ENCODE measurements at places on chromosomes 16 and 17. TPM values are rescaled to one million over a fixed set of nuclear protein-coding genes. Genes with fewer than 3 reads are reported as not detected.

- DNase-seq = no peak
These were observed 448.6 kb downstream of the SHISA9 start for GRCh38 chr16:13350000-13350399.

DNA sequence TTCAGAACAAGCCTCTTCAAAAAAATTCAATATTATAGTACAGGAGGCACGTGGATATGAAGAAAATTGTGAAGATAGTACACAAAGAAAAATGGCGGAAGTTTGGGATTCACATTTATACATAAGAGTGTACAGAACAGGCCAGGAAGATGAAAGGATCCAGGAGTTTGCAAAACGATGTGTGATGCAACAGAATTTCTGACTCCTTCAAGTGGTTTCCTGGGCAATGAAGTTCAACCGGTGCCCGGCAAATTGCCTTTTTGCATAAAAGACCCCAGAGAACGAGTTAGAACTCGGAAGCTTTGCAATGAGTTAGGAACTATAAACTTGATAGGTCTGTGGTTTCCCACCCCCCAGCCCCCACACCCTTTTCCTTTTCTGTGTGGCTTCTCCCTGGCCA is 189.1 kb downstream of the SALL1 start:
- DNase-seq = peak; percentile 27

Gene PRSS53
- polyA plus RNA-seq = 0.58 TPM

DNA sequence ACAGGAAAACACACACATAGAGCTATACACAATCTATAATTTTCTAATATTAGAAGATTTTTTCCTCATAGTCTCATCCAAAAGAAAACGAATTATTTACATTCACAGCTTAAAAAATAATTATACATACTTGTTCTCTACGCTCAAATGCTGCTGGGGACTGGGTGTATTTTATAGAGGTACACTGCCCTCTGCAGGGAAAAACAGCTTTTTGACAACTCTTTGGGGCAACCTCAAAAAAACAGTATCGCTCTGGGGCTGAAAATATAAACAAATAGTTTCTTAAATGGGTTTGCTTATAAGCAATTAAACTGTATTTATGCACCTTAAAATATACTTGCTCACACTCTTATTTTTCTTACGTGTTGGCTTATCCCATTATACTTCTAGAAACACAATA is 261.8 kb upstream of the PSMD7 start:
- peak; percentile 68 for DNase-seq

DNA sequence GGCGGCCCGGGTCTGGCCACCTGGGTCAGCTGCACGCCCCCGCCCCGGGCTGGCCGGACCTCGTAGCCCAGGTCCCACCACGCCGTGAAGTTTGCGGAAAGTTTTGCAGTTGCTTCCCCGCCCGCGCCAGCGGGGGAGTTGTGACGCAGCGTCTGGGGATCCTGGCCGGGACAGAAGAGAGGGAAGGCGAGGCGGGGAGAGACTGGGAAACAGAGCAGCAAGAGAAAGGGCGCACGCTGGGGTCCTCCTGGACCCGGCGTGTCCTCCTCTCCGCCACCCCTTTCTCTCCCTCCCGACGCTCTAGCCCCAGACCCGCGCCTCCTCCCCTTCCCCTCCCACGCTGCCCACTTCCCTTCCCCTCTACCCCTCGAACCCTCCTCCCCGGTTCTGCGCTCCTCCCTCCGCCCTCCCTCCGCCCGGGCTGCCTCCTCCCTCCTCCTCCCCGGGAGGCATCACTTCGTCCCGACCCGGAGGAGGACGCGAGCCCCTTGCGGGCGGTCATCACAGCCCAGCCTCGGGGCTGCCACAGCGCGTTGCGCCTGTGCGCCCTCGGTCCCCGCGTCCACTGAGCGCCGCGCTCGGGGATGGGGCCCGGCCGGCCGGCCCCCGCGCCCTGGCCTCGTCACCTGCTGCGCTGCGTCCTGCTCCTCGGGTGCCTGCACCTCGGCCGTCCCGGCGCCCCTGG is at the start of gene MRC2:
Gene MRC2 (plus strand): TSS at position 452 of the 685 bp plus-strand sequence. CDS start 133 bp downstream, at position 585.
- DNase-seq = peak; percentile 55

Gene KLHL10
- not detected for polyA plus RNA-seq

GRCh38 chr16:10003486-10003885 is 178.7 kb downstream of the GRIN2A start:
- DNase-seq = peak; percentile 7

- DNase-seq = no peak
These were observed 27.6 kb upstream of the CCL1 start for GRCh38 chr17:34390649-34391048.

- no peak for DNase-seq
These were observed 52.5 kb upstream of the ALDH3A1 start for GRCh38 chr17:19800571-19800970.

- DNase-seq = peak; percentile 83
These were observed 37.7 kb upstream of the TOX3 start for GRCh38 chr16:52584354-52585320.

DNA sequence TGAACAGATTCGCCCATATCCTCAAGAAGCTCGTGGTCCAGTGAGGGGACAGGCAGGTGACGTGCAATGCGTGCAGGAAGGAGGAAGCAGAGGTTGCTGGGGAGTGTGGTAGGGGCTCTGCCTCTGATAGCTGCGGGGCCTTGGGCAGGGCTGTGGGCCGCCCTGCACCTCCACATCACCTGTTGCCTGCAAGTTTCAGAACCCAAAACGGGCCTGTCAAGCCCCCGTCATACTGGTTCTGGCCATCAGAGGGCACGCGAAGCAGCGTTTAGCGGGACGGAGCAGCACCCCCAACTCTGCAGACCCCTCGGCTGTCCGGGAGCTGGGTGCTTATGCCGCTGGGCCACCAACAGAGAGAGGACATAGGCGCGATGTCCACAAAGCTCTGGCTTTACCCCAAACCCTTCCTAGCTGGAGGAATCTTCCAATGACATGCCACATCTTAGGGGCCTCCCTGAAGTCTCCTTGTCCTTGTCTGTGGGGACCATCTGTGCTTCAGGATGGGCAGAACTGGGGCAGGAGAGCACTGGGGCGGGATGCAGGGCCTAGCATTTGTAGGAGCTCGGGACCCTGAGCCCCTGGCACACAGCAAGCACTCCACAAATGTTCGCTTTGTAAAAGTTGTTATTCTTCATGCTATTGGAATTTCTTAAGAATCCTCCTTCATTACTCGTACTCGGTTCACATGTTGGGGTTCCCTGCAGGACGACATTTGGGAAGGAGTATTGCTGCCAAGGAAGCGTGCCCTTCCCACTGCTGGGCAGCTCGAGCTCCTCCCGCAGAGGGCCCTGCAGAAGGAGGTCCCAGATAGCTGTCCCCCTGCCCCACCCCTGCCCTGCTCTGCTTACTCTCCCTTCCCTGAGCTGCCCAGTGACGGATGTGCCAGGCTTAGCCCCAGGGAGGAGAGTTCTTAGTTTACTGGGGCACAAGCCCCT is 64.3 kb downstream of the CNGB1 start:
- DNase-seq = peak; percentile 15

Gene SPNS2
- polyA plus RNA-seq = 17.9 TPM

- no peak for DNase-seq
These were observed 16.8 kb downstream of the GALNS start for GRCh38 chr16:88839745-88840599.

GRCh38 chr17:79441356-79442160 is 169.3 kb downstream of the RBFOX3 start:
- no peak for DNase-seq

GRCh38 chr17:62687997-62688396 is 60.5 kb downstream of the MRC2 start:
- DNase-seq = no peak

GRCh38 chr17:69898601-69899000 is 176.4 kb upstream of the KCNJ16 start:
- no peak for DNase-seq

- DNase-seq = no peak
These were observed 149.2 kb downstream of the MAF start for GRCh38 chr16:79451196-79451816.

Gene BANP
- 27.1 TPM for polyA plus RNA-seq

- DNase-seq = no peak
These were observed 129.8 kb downstream of the TANC2 start for GRCh38 chr17:63095879-63096278.

- no peak for DNase-seq
These were observed 57.3 kb upstream of the RPL38 start for GRCh38 chr17:74146196-74146595.

Gene SALL1
- polyA plus RNA-seq = 21.6 TPM

DNA sequence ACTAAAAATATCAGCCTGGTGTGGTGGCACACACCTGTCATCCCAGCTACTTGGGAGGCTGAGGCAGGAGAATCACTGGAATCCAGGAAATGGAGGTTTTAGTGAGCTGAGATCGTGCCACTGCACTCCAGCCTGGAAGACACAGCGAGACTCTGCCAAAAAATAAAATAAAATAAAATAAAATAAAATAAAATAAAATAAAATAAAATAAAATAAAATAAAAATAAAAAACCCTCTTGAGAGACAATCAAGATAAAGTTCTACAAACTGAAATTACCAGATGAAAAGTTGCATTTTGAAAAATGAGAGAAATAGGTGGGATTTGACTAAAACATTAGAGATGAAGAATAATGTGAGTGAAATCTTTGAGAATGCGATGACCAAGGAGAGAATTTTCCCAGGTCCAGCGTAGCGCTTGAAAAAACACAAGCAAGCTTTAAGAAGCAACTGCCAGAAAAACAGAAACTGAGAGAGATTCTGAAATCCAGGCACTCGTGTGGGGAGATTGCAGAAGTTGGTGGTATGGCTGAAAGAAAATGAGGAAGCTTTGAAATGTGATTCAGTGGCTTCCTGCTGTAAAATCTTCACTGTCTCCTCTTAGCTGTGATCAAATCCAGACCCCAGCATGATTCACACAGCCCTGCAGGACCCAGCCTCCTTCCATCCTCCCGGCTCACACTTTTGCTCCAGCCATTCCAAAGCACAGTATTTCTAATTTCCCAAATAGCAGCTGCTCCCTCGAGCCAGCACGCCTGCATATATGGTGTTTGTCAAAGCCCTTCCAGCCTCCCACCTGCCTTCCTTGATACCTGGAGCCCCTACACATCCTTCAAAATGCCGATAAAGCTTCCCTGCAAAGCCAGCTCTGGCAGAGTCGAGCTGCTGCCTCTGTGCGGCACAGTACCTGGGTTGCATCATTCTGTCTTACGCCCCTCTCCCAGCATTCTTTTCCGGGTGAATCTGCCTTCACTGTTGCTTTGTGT is 8.2 kb upstream of the CD300E start:
- peak; percentile 55 for DNase-seq

- no peak for DNase-seq
These were observed 4.6 kb upstream of the ICAM2 start for GRCh38 chr17:64024781-64025731.

Gene JUP
- polyA plus RNA-seq = 195 TPM

GRCh38 chr17:69936996-69937395 is 138.0 kb upstream of the KCNJ16 start:
- no peak for DNase-seq

DNA sequence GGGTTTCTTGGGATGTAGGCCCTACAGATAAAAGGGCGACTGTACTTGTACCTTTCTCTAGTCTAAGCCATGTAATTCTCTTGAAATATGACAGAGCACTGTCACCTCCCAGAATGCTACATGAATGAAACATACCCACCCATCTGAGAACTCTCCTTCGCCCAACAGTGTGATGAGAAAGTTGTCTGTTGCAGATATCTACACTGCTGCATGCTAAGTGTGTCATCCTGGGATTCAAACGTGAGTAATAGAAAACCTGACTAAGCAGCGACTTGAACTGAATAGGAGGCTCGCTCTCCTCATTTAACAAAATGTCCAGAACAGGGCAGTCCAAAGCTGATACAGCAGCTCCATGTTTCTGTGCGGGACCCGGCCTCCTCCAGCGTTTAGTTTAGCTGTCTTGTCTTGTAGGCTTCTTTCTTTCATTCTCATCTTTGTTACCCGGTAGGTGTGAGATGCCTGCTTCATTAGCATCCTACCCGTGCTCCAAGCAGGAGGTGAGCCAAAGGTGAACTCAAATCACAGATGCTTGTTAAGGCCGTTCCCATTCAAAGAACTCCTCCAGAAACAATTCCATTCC is 211.9 kb downstream of the PRKCA start:
- no peak for DNase-seq

Gene FOXC2
- polyA plus RNA-seq = 0.71 TPM

- DNase-seq = peak; percentile 86
These were observed 648.5 kb upstream of the RBFOX1 start for GRCh38 chr16:6684076-6684673.

Gene CALB2
- 308 TPM for polyA plus RNA-seq

- DNase-seq = no peak
These were observed 13.6 kb downstream of the TAC4 start for GRCh38 chr17:49834118-49834743.

DNA sequence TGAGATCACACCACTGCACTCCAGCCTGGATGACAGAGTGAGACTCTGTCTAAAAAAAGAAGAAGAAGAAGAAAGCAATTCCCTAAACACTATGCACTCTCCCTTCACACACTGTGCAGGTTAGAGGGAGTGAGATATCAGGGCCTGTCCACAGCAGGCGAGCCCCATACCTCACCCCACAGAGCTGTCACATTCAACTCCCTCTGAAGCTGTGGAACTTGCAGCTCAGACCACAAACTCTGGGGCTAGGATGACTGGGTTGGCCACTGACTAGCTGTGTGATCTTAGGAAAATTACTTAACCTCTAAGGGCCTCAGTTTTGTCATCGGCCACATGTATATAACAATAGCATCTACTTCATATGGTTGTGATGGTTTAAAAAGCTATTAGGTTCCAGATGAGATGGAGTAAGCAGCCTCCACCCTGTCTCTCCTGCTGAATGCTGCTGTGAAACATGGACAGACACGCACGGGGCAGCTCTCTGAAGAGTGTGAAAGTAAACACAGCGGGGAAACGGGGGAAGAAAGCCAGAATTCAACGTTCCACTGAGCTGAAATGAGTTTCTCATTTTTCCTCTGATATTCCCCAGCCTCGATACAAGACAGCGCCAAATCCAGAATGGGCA is 13.6 kb upstream of the PYY start:
- DNase-seq = no peak

DNA sequence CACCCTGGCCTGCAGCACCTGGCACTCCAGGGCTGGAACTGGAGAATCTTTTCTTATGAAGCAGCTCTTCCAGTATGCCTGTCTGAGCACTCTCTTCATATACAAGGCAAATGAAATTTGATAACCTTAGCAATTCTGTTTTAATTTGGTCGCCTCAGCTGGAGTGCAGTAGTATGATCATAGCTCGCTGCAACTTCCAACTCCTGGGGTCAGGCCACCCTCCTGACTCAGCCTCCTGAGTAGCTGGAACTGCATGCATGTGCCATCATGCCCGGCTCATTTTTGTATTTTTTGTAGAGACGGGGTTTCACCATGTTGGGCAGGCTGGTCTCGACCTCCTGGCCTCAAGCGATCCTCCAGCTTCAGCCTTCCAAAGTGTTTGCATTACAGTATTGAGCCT is 140.8 kb upstream of the CHMP6 start:
- DNase-seq = no peak

DNA sequence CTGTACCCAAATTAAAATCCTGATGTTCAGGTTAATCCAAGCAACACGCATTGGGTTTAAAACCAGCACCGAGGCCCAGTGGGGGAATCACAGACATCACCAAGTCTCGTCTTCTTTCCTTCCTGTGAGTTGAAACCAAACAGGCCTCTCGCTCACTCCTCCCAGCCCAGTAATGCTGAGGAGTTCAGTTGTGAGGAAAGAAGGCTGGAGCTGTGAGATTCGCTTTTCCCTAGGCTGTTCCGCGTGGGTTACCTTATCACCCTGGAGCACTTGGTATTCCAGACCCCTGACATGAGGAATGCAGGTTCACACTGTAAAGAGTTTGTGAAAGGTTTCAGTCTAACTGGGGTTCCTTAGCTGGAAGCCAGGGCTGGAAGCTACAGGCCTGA is 20.8 kb downstream of the CIBAR2 start:
- DNase-seq = no peak

Gene CA5A
- 0.54 TPM for polyA plus RNA-seq

Gene CCL16
- polyA plus RNA-seq = not detected

All from brain (organoid and tissue), 16 donors.